Skin of body (tissue), 3 donors: ENCODE measurements at places on chromosomes 3 and 15.

DNA sequence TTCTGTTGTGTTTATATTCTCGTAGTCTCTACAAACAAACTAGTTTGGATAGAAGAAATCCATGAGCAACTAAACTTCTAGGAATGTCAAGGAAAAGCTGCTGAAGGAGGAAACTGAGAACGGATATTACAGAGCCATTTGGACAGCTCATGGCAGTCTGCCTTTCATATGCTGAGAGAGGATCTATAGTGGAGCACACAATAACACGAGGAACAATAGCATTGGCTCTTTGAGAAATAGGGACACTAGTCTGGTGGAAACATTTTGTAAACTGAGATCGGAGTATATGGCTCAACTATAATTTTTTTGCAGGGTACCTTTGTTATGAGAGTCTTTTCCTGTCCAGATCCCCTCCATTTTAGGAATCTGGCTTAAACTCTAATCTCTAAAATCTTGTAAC, 200.5 kb downstream of the CLSTN2 start:
- no peak for DNase-seq

DNA sequence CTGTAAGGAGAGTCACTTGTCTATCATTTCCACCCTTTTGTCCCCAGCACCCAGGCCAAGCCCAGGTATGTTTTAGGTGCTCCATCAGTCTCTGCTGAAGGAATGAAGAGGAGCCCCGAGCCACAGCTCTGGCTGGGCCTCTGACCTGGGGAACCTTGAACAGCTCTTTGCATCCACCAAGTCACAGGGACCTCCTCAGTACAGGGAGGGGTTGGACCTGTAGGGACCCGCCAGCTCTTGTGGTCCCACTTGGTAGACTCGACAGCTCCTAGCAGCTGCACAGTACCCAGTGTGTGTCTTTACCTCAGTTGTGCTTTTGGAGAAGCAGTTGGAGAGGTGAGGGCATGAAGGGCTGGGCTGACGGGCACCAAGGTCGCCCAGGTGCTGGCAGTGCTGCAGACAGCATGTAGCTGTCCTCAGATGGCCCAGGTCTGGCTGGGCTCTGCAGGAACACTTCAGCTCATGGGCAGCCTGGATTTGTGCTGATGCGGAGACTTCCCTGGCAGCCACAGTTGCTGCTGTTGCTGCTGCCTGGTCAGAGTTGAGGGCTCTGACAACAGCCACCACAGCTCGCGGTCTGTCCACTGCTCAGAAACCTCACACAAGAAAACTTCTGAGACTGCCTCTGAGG, 123.6 kb downstream of the CACNA1D start:
- no peak for DNase-seq

DNA sequence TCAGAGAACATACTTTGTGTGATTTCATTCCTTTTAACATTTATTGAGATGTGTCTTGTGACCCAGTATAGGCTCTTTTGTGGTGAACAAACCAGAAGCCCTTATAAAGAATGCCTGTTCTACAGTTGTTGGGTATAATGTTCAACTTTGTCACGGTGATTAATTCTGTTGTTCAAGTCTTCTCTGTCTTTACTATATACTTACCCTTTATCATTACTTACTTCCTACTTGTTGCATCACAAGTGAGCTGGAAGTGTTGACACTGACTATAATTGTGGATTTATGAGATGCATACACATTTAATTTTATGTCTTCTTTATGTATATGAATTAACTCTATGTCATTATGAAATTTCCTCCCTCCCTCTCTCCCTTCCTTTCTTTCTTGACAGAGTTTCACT, 59.7 kb upstream of the TBL1XR1 start:
- DNase-seq, result peak; percentile 61

DNA sequence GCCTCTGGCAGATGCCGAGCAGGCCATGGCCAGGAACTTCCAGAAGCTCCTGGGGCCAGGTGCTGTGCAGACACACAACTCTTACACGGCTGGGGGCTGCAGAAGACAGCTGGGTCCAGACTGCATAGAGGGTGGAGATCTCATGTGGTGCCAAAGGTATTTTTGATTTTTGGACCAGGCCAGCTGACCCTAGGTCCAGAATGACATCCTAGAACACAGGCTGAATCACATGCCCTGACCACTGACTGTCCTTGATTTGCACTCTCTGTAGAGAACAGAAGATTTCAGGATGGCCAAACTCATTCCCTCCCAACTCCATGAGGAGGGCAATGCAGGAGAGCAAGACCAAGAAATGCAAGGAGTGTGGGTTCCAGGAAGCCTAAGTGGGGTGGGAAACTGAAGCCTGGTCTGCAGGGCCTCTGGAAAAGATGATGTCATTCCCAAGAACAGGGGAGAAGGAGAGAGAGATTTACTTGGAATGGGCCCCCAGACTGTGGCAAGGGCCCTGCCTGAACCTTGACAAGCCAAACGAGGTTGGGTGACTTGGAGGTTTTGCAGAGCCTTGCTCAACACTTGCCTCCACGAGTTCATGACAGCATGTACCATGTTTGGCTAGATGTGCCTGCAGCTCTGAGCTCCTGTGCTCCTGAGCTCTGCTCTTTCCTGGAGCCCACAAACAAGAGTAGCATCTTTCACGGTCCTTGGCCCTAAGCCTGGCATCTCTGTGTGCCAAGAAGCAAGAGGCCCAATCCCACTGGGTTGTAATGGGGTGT, 38.5 kb upstream of the CTSH start:
- DNase-seq, result no peak

GRCh38 chr3:138356730-138357405, 8.5 kb downstream of the MRAS start:
- DNase-seq, result no peak

DNA sequence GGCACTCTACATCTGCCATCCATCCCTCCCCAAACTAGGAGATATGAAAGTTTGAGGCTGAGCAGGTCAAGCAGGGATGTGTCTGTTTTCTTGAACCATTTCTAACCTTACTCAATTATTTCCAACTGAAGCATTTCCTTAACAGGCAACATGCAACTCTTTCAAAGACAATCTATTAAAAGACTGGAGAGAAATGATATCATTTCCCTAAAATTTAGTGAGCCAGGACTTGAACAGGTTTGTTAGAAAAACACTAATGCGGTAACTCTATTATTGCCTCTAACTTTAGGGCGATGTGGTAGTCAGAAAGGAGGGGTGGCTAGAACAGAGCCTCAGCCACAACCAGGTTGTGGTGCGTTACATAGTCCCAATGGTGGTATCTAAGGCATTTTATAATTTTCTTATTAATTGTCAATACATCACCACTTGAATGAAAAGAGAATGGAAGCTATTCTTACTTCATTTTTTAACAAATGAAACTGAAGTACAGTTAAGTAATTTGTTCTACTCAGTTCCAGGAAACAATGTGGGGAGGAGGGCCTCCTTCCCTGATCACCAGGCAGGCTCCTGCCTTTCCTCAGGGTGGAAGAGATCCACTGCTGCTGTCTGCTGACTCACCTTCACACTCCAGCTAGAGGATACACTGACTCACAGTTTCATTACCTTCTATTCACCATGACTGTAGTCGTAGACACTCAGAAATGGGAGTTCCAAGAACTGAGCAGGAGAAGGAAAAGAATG, 22.8 kb downstream of the MYO1E start:
- no peak for DNase-seq
